Fibroblast of skin of abdomen (primary cell): ENCODE measurements at places on chromosomes 3 and 15.

GRCh38 chr3:35653347-35653746, 14.0 kb downstream of the ARPP21 start:
- DNase-seq = no peak

DNA sequence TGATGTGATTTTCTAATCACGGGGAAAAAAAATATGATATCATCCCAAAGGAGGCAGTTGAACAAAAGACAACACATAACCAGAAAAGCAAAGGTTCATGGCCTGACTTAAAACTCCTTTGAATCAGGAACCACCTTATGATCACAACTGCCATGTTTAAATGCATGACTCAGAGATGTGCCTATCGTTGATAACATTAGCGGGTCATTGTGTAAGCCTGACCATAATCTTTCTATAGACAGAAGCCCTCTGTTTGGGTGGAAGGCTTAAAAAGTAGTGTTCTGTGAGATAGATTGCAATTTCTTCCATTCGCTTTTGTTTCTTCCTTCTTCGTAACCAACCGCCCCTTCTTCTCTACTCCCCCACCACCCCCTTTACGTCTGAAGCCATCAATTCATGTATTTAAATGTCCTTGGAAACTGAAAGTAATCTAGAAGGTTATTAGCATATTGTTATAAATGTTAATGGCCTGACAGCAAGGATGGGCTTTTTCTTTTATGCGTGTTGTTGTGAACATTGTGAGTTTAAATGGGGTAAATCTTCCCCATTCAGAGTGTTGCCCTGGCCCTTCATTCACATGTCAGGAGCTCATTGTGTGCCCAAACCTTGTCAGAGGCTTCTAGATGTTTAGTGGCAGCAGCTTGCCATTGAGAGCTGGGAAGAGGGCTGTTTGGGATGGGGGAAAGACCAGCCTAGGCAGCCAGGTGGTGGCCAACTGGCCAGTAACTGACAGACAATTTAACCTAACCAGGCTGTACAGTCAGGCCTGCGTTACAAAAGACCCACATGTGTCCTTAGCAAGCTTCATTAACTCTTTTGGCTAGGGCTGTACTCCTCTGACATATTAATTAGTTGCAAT, 64.5 kb downstream of the EPHA3 start:
- no peak for DNase-seq

- peak; percentile 83 for DNase-seq
Measured at GRCh38 chr15:101684384-101684783, 32.2 kb upstream of the TM2D3 start.

GRCh38 chr3:32391643-32392535, at the start of gene CMTM7:
Gene CMTM7 (plus strand): TSS chr3:32391853. CDS start chr3:32391907, 54 bp downstream.
- DNase-seq = peak; percentile 63

DNA sequence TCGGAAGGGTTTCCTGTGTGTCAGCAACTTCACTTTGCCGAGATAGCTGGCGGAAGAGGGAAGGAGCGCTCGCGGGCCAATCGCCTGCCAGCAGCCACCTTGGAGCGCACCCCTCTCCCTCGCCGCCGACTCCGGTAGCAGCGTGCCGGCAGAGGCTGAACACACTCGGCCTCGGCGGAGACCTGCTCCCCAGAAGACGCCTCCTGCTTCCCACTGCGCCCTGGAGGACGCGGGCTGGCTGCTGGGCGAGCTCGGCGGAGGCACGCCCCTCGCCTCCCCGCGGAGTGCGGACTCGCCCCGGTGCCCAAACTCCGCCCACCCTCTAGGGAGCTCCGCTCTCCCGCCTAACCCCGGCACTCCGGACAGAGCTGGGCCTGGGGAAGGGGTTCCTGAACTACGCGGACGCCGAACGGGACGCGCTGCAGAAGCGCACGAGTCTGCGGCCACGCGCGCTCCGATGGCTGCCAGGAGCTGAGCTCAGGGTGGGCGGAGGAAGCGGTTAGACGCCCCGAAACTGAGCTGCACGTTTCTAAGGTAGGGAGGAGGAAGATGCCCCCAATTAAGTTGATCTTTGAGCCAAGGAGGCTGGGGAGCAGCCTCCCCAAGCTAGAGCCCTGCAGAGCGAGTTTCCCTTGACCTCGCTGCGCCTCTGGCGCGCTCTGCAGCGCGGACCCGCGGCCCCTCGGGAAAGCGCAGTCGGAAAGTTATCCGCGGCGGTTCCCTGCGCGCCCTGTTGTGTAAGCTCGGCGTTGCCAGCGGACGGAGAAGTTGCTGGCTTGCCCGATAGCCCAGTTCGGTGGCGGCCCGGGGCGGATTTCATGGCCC, at the start of gene P2RY1:
P2RY1 (plus strand) TSS at position 356 of the 825 bp plus-strand sequence. CDS start 652 bp downstream, outside the sequence.
- DNase-seq = peak; percentile 53

DNA sequence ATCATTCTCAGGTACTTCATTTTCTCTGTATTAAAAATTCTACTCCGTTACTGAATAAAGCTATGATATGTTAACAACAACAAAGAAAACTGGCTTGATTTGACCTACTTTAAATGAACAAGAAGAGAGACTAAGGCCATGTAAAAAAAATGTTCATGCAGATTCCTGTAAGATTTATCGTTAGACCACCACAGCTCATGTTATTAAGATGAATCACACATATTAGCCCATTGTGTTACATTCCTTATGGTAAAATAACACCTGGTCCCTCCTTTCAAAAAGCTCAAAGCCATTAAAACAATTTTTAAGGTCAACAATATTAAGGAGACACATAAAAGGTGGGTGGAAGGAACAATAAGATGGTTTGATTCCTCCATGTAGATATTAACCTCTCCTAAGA, 6.3 kb downstream of the THOC7 start:
- DNase-seq = peak; percentile 42

GRCh38 chr15:81411969-81412633, 38.1 kb upstream of the TMC3 start:
- peak; percentile 56 for DNase-seq

DNA sequence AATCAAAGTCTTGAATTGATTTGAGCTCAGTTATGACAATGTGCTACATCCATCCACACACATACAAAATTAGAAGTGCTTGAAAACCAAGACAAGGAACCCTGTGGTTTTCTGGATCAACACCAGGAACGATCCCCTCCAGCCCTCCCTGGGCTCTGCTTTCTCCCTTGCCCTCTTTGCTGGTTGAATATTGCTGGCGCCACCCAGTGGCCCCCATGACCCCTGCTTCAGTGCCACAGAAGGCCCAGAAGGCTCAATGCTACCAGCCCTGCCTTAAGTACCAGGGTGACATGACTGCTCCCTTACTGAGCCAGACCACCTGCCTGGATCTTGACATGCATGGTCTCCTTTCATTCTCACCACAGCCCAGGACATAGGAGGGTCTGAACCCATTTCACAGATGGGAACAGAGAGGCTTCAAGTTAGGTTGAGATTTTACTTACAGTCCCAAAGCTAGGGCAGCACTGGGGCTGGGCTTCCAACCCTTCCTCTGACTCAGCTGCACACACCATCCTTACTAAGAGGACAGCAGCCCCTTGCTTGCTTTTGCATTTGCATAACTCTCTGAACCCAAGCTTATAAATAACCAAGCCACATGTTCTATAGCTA, 15.0 kb downstream of the IL12A start:
- DNase-seq = peak; percentile 55

- peak; percentile 39 for DNase-seq
Measured at GRCh38 chr15:62059816-62060112, 483 bp downstream of the VPS13C start.

- DNase-seq = no peak
Measured at GRCh38 chr3:104514371-104514770, 852.3 kb upstream of the ALCAM start.

GRCh38 chr3:77935418-77935817, 895.5 kb downstream of the ROBO2 start:
- DNase-seq = no peak

GRCh38 chr15:49898575-49899283, 220.3 kb downstream of the ATP8B4 start:
- DNase-seq = peak; percentile 17

DNA sequence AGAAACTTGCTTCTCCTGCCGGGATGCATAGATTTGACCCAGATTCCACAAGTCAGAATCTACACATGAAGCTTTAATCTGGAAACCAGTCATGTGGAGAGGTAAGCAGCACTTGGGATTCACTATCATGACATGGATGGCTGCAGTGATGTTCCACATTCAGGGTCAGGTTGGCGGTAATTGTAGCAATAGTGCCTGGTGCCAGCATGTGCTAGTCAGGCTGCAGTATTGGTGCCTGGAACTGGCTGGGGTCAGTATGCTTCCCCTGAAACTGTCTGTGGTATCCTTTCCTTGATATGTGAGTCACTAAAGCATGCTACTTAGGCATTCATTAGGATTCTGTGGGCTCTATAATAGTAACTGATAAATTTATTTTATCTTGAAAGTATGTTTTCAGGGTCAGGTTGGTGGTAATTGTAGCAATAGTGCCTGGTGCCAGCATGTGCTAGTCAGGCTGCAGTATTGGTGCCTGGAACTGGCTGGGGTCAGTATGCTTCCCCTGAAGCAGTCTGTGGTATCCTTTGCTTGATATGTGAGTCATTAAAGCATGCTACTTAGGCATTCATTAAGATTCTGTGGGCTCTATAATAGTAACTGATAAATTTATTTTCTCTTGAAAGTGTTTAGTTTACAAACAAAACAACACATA, 1439.2 kb downstream of the ZPLD1 start:
- no peak for DNase-seq

DNA sequence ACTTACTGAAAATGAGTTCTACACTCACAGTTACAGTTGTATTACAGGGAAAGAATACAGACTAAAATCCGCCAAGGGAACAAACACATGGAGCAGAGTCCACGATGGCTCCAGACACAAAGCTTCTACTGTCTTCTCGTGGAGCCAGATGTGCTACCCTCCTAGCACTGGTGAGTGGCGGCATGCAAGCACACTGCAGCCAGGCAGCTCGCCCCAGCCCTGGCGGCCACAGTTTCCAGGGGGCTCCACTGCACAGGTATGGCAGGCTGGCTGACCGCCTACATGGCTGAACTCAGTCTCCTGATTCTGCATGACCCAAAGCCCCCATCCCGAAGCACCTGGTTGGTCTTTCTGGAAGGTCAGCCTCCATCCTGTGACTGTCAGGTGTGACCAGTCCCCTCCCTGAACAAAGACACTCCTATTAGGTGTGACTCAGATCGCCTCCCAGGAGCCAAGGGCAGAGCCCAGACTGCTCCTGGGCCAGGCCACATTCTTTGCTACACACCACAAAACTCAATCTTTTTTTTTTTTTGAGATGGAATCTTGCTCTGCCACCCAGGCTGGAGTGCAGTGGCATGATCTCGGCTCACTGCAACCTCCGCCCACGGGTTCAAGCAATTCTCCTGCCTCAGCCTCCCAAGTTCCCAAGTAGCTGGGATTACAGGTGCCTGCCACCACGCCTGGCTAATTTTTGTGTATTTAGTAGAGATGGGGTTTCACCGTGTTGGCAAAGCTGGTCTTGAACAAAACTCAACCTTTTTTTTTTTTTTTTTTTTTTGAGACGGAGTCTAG, 51.5 kb downstream of the CFAP92 start:
- DNase-seq = no peak

- no peak for DNase-seq
Measured at GRCh38 chr3:115706311-115706829, 83.1 kb downstream of the GAP43 start.

- DNase-seq = no peak
Measured at GRCh38 chr3:13123765-13124164, 50.5 kb upstream of the IQSEC1 start.

DNA sequence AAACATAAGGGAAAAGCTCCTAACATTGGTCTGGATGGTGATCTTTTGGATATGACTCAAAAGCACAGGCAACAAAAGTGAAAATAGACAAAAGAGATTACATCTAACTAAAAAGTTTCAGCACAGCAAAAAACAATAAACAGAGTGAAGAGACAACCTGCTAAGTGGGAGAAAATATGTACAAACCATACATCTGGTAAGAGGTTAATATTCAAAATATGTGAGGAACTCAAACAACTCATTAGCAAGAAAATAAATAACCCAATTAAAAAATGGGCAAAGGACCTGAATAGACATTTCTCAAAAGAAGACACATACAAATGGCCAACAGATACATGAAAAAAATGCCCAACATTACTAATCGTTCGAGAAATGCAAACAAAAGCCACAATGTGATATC, 19.0 kb upstream of the NR1I2 start:
- no peak for DNase-seq

DNA sequence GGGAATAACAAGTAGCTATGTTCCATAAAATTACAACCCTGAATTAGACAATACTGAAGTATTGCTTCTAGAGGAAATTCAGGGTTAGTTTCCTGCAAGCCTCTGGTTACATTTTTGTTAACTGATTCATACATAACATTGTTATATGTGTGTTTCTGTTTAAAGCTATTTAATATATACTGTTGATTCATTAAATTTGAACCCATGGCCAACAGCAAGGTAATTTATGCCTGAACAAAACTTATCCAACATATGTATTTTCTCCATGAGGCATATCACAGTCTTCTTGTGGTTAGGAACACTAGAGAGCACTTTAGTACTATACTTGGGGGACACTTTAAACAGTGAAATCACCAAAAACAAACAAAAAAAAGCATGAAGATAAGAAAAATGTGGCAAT, 47.7 kb upstream of the PTX3 start:
- DNase-seq = peak; percentile 78

DNA sequence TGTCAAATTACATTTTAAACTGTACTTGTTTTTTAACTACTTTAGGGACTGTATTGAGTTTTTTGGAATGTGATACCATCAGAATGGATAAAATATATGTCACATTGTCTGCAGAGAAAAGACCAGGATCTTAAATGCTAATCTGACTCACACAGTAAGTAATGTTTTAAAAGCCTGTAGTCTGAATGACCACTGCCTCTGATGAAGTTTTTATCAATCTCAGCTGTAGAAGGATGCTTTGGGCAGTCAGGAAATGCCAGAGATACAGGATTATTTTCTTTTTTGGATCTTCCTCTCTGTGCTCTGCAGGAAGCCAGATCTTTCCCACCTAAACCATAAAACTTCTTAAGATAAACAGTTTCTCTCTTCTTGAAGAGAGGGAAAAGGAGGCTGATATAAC, 73.1 kb upstream of the PRTG start:
- peak; percentile 41 for DNase-seq

DNA sequence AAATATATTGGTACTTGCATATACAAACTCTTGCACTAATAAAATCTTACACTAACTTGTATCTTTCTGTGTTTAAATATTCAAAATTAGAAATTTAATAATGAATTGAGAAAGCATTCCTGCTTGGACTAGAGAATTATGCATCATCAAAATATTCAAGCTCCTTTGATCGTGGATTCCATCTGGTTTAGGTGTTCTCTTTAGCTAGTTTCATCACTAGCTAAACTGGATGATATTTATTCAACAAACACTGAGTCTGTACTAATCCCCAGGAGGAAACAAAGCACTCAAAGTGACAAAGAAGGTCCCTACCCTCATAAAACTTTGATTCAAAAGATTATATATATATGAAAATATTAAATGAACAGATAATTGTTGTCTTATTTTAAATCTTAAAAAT, 1360.9 kb upstream of the ALCAM start:
- DNase-seq = no peak

- DNase-seq = peak; percentile 91
Measured at GRCh38 chr3:44712455-44713075, at the start of gene ZNF502. Gene ZNF502 (plus strand): TSS chr3:44712660. CDS start chr3:44720262, 7,602 bp downstream.

- no peak for DNase-seq
Measured at GRCh38 chr3:167851171-167851570, 115.7 kb downstream of the SERPINI1 start.
